ENCODE measurements at places on chromosomes 6 and 20.

DNA sequence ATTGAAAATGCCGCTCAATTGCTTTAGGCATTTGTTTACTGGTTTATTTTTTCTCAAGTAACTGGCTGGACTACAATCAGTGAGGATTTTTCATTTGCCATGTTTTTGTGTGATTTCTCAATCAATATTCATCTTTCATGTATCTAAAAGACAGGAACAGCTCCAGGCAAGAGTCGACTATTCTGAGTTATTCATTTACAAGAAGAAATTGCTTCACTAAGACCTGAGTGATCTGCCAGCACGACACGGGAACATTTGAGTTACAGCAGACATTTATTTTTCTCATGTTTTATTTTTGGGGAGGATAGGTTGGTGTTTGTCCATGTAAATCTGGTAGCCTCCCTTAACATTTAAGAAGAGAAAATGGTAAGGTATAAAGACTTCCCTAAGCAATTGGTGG is 124.1 kb downstream of the CBLN4 start:
- no peak for DNase-seq

- DNase-seq: no peak
These were observed 42.1 kb downstream of the FAM209B start for GRCh38 chr20:56575157-56575556.

GRCh38 chr6:47262231-47262630 is 47.5 kb downstream of the TNFRSF21 start:
- no peak for DNase-seq

DNA sequence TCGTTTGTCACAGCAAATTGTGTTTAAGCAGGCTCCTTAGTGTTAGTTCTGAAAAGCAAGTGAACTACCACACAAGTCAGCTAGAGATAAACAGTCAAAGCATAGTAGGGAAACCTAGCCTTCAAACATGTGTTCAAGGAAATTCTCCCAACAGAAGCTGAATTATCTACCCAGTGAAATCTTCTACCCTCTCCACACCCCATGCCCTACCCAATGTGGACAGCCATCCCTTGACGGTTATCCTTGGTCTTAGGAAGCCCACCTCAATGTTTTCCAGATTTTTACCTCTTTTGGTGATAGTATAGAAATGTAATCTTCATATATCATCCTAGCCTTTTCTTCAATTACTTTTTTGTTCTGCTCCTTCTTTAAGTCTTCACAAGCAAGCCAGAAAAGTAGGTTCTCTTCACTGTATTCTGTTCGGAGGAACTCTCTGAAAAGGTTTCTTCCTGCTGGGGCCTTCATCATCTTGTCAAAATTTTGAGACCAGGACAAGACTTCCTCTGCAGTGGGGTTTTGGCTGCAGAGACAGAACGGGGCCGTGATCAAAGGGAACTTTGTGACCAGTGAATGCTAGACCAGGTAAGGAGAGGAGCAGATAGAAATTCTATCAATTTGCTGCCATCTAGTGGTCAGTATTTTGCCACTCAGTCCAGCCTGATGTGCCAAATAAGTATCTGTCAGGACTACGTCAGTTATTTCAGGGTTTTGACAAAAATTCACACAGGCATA is 21.6 kb upstream of the MTRF1L start:
- peak; percentile 47 for DNase-seq

DNA sequence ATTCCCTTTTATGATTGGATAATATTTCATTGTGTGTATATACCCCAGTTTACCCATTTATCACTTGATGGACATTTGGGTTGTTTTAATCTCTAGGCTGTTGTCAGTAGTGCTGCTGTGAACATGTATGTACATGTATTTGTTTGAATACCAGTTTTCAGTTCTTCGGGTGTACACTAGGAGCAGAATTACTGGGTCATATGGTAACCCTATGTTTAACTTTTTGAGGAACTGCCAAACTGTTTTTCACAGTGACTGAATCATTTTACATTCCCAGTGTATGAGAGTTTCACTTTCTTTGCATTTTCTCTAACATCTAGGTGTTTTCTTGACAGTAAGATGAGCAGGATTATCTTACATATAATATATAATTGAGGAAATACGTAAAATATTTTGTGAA is 44.7 kb upstream of the ADIG start:
- no peak for DNase-seq

DNA sequence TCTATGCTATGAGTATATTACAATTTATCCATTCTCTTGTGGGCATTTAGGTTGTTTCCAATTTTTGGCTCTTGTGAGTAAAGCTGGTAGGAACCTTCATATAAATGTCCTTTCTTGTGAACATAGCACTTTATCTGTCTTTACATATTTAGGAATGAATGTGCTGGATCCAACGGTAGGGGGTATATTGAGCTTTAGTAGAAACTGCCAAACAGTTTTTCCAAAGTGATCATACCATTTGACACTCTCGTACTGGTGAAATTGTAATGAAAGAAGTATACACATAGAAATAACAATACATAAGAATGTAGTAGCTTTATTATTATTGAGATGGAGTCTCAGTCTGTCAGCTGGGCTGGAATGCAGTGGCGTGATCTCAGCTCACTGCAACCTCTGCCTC is 30.9 kb upstream of the ARMH2 start:
- no peak for DNase-seq

DNA sequence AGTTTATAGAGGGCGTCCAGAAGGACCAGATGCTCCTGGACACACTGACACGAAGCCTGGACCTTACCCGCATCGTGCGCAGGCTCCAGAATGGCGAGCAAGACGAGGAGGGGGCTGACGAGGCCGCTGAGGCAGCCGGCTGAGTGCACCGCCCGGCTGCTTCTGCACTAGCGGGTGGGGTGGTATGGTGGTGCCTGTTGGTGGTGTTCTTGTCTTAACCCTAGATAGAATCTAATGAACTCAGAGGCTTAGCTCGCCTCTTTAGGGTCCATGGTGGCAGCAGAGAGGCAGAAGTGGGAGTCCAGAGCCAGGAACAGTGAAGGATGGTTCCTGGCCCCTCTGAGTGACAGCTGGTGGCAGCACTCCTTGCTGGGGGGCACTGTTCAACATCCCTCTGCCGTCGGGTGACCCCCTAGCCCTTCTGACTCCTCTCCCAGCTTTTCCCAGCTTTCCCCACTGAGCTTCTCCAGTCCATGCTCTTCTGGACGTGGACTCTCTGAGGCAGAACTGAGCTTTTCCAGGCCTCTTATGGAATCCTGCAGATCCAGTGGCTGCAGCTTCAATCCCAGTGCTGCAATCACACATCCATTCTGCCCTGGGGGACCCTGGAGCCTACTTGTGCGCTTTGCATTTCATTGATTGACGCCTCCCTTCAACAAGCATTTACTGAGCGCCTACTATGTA is 6.2 kb downstream of the GUCA1A start:
- peak; percentile 62 for DNase-seq

GRCh38 chr6:169571123-169571962 is 130.5 kb downstream of the WDR27 start:
- DNase-seq: no peak

DNA sequence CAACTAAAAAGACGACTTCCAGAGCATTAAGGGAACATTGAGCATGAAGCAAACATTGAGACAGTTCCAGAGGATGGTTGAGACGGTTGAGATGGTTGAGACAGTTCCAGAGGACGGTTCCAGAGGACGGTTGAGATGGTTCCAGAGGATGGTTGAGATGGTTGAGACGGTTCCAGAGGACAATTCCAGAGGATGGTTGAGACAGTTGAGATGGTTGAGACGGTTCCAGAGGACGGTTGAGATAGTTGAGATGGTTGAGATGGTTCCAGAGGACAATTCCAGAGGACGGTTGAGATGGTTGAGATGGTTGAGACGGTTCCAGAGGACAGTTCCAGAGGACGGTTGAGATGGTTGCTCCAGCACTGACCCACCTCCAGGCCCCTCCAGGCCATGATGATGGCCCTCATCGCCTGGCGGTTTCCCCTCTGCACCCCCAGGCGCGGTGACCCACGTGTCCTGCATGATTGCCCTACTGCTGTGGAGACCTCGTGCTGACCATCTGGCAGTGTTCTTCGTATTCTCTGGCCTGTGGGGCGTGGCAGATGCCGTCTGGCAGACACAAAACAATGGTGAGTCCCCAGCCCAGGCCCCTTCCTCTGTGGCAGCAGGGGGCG is 16.3 kb downstream of the UNC93A start:
- DNase-seq: no peak

All from SK-N-DZ (cell line).